ENCODE measurements at places on chromosomes 1 and 21.

GRCh38 chr1:20479840-20480239 lies 6.2 kb downstream of the CAMK2N1 start:
- DNase-seq = no peak

GRCh38 chr1:94143809-94144176 lies 22.8 kb upstream of the ABCA4 start:
- DNase-seq = no peak

DNA sequence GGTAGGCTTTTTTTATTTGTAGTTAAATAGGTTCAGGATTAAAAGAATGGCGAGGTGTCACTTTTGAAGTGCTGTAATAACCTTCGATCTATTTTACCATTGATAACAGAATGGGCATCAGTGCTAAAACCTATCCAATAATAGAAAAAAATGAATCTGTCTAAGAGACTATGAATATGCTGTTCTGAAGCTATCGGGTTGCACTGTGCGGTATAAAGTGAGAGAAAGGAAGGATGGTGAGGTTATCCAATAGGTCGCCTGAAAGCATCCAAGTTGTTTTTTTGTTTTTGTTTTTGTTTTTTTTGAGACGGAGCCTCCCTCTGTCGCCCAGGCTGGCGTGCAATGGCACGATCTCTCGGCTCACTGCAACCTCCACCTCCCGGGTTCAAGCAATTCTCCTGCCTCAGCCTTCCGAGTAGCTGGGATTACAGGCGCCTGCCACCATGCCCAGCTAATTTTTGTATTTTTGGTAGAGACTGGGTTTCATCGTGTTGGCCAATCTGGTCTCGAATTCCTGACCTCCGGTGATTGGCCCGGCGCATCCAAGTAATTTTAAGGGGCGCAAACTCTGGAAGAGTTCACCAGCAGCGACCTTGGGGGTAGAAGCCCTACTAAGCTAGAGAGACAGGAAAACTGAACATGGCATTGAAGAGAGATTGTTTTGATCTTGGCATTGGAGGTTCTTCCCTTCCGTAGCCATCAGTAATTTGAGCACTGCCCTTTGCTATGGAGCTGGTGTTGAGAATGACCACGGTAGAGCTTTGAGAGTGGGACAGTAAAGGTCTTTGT lies 8.7 kb upstream of the MDM4 start:
- DNase-seq = no peak

- no peak for DNase-seq
These were observed 121.4 kb downstream of the MRPL39 start for GRCh38 chr21:25485914-25486313.

DNA sequence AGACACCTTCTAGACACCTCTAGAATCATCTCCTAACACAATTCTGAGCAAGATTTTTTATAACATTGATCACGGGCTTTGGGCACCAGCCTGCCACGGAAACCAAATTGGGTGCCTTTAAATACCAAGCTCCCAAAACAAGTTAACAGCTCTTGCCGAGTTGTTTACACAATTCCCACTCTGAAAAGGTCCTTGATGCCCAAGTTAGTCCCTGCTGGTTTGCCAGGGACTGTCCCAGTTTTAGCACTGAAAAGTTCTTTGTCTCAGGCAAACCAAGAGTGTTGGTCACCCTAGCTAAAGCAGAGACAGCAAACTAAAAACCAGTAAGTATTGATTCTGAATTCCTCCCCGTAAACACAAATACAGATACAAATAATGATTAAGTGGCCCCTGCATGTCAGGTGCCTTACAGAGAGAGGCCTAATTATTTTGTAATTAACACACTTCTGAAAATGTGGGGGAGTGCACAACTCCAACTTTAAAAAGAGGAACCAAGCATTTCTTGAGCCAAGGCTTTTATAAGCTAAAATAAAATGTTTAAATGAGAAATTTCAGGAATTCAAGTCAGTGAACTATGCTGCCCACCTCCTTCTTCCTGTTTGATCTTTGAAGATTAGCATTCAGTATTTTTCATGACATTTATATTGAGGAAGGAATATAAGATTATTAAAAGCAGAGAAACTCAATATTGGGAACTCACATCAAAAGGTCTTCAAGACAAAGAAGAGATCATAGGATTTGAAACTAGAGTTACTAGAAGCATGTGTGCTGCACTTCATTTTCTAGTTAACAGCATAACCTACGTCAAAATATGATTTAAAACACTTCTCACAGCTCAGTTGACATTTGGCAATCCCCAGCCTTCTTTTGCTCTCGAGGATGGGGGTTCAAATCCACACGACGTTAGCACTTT lies 9.0 kb upstream of the UBE2U start:
- no peak for DNase-seq

DNA sequence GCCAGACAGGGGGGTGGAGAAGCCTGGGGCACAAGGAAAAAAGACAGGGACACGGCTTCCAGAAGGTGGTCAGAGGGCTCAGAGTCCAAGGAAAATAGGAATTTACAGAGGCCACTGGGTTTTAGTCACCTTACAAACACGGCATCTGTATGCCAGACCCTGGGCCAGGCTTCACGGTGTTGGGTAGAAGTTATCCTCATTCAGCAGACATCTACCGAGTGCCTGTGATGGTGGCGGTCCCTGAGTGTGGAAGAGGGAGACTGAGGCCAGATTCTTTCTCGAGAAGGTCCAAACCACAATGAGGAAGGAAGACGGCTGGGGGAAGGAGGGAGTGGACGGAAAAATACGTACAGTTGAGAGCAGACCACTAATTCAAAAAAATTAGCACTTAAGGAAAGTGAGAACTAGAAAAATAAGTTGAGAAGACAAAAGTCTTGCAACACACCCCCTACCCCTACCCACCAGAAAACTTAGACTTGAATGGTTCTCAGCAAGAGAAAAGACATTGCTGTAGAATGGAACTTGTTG lies 864 bp upstream of the BTG2 start:
- no peak for DNase-seq

DNA sequence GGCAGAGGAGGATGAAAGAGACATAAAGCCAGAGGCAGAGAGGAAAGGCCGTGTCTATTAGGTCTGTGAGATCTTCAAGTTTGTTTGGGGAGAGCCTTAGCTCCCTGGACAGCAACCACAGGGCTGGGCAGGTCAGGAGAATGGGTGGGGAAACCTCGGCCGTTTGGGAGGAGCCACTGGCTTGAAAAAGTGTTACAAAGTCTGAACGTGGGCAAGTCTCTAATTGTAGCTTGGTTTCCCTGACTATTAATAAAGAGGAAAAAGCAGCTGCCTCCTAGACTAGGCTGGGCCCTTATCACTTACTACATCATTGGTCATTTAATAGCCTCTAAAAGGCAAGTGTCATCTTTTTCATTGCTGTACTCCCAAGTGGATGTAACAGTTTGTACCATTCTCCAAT lies at the start of gene CCDC17:
Gene CCDC17, minus strand, starts transcription at position 83 of the 400 bp plus-strand sequence. CDS start 145 bp downstream, outside the sequence.
- DNase-seq = no peak

GRCh38 chr1:154773551-154773950 lies 96.5 kb downstream of the KCNN3 start:
- DNase-seq = no peak

DNA sequence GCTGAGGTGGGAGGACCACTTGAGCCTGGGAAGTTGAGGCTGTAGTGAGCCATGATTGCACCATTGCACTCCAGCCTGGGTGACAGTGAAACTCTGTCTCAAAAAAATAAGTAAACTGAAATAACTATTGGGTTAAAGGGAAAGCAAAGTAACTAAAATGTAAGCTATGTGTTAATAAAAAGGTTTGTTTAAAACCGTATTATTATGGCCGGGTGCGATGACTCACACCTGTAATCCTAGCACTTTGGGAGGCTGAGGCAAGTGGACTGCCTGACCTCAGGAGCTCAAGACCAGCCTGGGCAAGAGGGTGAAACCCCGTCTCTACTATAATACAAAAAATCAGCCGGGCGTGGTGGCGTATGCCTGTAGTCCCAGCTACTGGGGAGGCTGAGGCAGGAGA lies 27.0 kb downstream of the NVL start:
- no peak for DNase-seq

DNA sequence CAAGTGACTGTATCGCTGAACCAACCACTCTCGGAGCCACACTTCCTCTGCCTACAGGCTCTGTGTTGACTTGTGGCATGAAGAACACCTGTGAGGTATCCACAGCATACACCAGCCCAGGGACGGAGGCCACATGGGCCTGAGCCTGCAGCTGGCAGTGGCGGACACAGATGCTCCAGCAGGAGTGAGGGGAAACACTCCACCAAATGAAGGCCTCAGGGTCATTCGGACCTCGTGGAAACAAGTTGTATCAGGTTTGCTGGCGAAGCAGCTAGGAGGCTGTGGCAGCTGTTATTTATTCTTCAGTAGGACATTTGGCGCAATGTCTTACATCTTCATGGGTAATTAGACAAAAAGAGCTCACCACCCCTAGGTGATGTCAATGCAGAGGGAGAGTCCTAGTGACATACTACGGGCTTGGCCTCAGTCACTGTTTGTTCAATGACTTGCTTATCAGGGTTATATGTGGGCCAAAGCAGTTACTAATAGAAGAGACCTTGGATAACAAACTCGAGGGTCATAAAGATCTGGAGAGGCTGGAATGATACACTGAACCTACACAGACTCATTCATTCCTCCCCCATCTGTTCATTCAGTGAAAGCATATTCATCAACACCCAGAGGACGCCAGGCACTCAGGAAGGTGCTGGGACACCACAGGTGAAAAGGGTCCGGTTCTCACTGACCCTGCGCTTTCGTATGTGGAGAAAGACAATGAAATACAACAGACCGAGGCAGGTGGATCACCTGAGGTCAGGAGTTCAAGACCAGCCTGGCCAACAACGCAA lies 11.6 kb upstream of the ETS2 start:
- DNase-seq = no peak

- no peak for DNase-seq
These were observed 829 bp downstream of the SPEN start for GRCh38 chr1:15848143-15848928.

DNA sequence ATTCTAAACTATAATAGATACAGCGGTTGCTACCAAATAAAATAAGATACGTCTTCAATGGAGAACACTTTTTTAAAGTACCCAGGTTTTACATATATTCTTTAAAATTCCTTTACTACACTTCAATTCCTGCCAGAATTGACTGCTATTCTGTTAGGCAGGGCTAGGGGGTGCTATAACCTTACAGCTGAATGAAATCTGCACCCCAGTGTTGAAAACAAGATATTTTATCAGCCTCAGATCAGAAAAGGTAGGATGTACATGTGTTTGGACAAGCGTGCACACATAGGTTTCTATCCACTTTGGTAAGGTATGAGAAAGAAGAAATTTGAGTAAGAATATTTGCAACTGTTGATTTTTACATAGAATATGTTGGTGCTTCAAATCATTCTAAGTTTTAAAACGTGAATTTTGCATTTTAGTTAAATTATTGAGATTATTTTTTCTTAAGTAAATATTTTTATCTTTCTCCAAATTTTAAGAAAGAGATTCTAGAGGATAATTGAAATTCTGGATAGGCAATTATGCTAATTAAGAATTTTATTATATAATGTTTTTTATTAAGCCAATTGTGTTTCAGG lies 490.8 kb upstream of the ADGRL4 start:
- DNase-seq = no peak

- DNase-seq = no peak
These were observed 1458.1 kb upstream of the B3GALT2 start for GRCh38 chr1:194644528-194644927.

GRCh38 chr1:157233131-157233530 lies 94.9 kb upstream of the ETV3 start:
- DNase-seq = no peak

DNA sequence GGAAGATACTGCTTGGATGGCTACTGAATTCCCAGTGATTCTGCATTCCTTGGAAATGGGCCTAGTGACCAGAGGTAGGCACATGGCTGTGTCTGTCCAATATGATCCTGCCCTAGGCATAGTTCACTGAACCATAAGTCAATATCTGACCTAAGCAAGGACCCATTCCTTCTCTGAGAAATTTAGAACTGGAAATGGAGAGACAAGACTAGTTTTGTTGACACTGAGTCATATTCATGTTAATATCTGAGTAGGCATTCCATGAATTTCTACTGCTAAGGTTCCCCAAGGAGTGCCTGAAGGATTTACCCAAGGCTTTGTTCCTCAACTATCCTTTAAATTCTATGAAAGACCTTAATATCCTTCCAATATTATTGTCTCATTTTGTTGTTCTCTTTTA lies 329.8 kb upstream of the BEND5 start:
- no peak for DNase-seq

- no peak for DNase-seq
These were observed 264.2 kb downstream of the NPHP4 start for GRCh38 chr1:5727871-5728643.

- DNase-seq = no peak
These were observed 85.9 kb downstream of the ROR1 start for GRCh38 chr1:63859480-63860275.

- DNase-seq = no peak
These were observed 70.6 kb upstream of the GJB5 start for GRCh38 chr1:34684266-34684665.

- DNase-seq = no peak
These were observed 456 bp downstream of the COL8A2 start for GRCh38 chr1:36124404-36125128.

DNA sequence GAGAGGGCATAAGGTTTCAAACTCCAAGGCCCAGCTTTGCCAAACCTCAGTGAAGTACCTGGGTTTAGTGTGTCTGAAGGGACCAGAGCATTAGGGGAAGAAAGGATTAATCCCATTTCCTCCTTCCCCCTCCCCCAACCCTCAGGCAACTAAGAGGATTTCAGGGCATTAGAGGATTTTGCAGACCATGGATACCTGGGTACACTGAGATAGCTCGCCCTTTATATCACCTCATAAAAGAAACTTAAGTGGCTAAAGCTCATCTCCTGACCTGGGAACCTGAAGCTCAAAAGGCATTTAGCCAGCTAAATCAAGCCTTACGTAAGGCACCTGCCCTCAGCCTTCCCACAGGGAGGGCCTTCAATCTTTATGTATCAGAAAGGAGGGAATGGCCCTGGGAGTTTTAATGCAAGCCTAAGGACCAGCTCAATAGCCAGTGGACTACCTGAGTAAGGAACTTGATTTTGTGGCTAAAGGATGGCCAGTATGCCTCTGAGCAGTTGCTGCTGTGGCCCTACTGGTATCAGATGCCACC lies 26.4 kb upstream of the SMYD3 start:
- DNase-seq = no peak

DNA sequence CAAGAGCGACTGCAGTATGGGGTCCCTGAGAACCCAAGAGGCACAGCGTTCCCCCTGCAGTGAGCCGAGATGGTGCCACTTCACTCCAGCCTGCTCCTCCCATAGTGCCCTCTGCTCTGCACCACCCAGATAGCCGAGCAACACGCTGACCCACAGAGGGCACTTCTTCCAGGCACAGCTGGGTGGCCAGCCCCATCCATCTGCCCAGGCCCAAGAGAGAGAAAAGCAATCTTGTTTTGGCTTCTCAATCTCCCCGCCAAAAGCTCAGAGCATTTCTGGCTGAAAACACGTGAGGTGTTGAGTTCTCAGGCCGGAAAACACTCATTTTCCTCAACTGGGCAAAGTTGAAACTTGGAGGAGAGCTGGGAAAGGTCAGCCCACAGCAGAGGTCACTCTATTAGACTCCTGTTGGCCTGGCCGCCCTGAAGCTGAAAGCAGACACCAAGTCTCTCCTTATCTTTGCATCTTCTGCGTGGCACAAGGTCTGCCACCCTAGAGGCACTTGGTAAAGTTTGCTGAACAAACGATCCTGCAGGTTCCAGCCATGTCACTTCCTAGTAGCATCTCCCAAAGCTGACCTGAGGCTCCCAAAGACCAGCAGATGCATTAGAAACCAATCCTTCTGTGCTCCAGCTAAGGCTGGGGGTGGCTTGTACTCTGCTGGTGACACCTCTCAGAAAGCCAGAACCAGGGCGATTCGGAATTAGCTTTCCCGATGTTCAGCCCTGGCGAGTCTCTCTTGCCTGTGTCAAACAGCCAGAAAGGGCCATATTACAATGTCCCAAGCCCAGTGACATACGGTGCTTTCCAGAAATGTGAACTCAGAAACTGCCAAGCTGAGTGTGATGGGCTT lies 10.9 kb downstream of the CAPN9 start:
- DNase-seq = no peak

All from NCI-H2227 treated with DMSO at 0.1 percent for 48 hours (cell line).